ENCODE measurements at places on chromosomes 5 and 9.

DNA sequence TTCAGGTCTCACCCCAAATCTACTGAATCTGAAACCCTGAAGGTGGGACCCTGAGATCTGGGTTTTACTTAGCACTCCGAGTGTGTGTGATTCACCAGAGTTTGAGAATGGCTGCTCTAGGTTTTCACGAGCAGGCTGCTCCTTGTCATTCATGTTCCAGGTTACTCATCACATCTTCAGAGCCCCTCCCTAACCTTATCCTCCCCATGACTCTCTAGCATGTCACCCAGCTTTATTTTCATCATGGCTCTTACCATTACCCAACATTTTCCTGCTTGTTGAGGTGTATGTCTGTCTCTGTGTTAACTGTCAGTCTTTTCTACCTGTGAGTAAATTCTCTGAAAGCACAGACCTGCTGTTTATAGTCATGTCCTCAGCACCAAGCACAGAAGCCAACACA, 319.2 kb downstream of the NSG2 start:
- no peak for DNase-seq

DNA sequence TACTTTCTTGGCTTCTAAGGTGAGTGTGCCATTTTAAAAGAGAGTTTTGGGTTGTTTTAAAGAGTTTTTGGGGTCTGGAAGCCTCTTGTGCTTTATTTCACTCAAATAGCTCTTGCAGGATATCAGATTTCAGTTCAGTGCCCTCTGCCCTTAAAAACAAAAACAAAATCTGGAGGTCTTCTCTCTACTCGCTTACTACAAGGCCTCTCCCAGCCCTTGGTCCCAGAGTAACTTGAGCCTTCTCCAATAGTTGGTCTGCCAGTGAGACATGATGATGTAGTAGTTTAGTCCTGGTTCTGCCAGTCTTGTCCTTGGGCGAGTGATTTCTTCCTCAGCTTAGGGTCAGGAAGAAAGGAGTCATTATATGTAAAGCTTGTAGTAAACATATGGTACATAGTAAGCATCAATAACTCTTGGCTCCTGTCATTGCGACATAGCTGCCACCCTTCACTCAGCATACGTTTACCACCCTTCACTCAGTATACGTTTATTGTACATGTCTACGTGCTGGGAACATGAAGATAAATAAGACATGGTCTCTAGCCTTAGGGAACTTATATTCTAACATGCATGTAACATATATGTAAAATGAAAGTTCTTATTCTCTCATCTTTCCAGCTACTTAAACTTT, 147.6 kb downstream of the MAN2A1 start:
- DNase-seq = no peak

- DNase-seq = peak; percentile 72
These were observed 50.9 kb upstream of the SARDH start for GRCh38 chr9:133788819-133789717.

GRCh38 chr5:143164557-143164956, 238.9 kb downstream of the NR3C1 start:
- DNase-seq = no peak

Measured in right forelimb (tissue), 1 donor.